ENCODE measurements at places on chromosomes 6 and 20. TPM values are rescaled to one million over a fixed set of nuclear protein-coding genes. Genes with fewer than 3 reads are reported as not detected.

Gene CFAP61
- polyA plus RNA-seq = 3.5 TPM

Gene SIRPB1
- polyA plus RNA-seq = 0.71 TPM

Gene TCP1
- 197 TPM for polyA plus RNA-seq

Gene RAET1G
- 0.54 TPM for polyA plus RNA-seq

Gene TCF19
- polyA plus RNA-seq = 10.0 TPM

Gene RRP36
- 43.6 TPM for polyA plus RNA-seq

Gene TSBP1
- polyA plus RNA-seq = not detected

Gene C20orf96
- 11.1 TPM for polyA plus RNA-seq

Gene GCLC
- polyA plus RNA-seq = 9.4 TPM

Gene SYTL3
- polyA plus RNA-seq = 10.5 TPM

Gene ATP6V1G2
- polyA plus RNA-seq = 4.2 TPM

- peak; percentile 69 for DNase-seq
These were observed 145.3 kb downstream of the AIG1 start for GRCh38 chr6:143205991-143206390.

DNA sequence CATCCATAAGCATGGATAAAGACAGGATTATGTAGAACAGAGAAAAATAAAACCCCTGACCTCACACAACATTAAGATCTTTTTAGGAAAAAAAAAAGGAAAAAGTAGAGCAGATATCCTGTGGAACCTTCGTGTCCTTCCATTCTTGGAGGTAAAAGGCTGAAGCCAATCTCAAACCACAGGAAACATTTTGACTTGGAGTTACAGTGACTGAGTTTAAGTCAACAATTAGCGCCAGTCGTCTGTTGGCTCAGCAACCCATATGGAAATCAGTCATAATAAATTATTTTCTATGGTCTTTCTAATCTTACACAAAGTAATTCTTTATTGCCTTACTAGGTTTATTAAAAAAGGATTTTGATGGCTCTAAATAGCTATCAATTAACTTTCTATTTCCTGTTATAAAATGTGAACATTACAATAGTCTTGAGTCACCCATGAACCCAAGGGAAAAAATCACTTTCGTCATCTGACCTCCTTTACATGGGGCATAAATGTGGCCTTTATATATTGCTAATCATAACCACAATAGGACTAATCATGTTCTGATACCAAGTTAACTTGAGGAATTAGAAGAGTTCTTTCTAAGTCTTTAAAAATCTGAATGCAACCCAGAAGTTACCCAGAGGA, 592.9 kb downstream of the TFAP2B start:
- DNase-seq = no peak

GRCh38 chr20:62760856-62761758, 35.2 kb upstream of the MRGBP start:
- DNase-seq = no peak

DNA sequence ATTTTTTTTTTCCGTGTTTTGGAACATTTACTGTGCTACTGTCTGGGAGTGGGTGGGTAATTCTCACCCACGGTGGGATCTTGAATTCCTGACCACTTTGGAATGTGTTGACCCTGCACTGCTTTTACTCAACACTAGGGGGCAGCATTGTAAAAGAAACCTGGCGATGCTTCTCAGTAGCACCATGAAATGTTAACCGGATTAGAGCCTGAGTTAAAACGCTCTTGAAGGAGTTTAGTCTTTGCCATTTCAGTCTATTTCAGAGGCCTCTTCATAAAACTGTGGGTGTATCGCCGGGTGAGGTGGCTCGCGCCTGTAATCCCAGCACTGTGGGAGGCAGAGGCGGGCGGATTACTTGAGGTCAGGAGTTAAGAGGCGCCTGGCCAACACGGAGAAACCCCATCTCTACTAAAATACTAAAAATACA, 114.4 kb upstream of the PRND start:
- DNase-seq = peak; percentile 59

GRCh38 chr6:33416386-33417127, 1.4 kb downstream of the CUTA start:
- DNase-seq = no peak

DNA sequence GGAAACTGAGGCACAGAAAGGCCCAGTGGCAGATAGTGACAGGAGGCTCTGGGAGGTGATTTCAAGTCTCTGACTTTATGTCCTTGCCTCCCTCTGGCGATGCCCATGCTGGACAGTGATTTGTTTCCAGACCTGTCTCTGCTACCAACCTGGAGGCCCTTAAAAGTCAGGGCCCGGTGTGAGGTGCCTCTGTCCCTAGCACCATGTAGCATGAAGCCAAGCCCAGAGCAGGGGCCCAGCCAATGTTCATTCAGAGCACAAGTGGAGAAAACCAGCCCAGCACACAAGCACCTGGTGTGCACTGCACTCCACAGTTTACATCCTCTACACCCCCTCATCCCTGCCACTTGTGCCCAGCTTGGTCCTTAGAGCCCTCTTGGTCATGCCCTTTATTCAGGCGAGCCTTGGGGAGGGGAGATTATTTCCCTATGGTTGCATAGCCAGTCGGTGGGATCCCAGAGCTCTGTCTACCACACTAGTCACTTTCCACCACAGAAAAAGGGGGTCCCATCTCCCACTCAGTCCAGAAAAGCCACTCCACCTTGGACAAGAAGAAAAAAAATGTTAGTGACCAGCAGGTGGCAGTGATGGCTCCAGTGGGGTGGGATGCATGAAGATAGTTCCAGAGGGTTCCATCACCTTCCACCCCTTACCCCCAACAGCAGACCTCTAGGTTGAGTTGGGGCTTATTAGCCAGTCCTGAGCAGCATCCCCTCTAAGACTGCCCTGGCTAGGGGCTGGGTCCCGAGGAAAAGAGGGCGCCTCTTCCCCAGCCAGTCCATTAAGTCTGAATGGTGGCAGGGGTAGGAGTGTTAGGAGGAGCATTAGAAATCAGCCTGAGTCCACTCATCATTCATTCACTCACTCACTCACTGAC, 30.9 kb downstream of the KIAA1755 start:
- DNase-seq = no peak

GRCh38 chr20:1280195-1281102, 14.4 kb downstream of the SNPH start:
- DNase-seq = no peak

DNA sequence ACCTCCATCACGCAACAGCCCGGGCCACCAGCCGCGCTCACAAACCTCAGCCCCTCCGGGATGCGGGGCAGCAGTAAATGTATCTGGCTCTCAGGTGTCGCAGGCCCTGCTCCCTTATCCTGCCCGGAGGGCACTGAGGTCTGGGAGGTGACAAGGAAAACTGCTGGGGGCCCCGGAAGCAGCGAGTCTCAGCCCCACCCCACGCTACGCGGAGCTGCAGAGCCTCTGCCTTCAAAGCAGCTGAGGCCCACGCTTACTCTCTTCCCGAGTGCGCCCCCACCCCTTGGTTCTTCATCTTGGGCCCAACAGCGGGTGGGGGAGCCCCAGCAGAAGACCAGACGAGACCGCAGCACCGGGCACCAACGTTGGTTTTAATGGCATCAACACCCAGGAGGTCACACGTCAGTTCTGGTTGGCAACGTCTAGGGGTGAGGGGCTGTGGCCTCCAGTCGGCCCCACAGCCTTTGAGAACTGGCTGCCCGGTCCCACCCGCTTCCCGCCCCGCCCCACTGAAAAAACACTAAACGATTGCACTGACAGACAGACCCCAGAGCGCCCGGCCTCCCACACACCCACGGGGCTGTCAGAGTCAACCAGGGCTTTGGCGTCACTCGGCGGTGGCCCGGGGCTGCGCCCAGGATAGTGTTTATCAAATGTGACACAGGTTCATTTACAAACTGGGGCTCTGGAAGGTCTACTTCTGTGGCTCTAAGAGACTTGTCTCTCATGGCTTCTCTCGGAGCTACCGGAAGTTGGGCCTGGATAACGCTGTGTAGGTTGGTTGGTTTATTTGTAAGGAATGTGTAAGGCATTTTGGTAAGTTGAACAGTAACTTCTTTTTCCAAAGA, 43.7 kb downstream of the DSTN start:
- DNase-seq = no peak

DNA sequence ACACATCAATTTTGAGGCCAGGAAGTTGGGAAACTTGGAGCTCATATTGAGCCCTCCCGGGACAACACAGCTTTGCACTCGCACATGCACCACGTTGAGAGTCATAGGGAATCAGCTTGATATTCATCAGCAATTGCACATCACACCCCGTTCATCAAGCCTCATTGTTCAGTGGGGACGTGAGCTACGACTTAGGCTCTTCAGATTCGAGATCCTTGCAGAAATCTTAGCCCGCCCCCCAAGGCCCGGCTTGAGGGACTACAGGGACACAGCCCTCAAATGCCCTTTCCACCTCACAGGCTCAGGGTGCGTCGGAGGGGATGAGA, 93.0 kb upstream of the MAFB start:
- DNase-seq = no peak

DNA sequence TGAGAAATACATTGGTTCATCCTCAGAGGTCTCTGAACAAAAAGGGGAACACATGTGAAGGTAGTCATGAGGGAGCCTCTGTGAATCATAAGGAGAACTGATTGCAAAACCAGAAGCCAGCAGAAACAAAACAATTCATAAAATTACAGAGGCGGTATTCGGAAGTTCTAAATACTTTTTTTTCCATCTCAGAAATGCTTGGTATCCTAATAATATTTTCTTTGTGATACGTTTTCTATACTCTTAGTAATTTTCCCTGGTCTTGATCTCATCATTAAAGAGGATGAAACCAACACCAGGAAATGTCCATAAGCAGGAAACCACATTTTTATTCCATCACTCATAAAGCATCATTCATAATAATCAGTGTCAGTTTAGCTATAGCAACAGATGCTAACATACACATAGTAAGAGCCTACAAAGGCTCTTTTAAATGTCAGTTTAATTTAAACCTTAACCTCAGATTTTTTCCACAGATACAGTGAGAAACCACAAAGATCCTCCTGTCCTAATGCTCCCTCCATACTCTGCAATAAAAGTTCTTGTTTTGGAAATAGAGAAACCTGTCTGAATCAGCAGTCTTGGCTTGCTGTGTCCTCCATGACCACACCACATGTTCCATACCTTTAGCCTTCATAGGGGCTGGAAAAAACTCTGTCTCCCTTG, 29.2 kb downstream of the SGK1 start:
- peak; percentile 59 for DNase-seq

DNA sequence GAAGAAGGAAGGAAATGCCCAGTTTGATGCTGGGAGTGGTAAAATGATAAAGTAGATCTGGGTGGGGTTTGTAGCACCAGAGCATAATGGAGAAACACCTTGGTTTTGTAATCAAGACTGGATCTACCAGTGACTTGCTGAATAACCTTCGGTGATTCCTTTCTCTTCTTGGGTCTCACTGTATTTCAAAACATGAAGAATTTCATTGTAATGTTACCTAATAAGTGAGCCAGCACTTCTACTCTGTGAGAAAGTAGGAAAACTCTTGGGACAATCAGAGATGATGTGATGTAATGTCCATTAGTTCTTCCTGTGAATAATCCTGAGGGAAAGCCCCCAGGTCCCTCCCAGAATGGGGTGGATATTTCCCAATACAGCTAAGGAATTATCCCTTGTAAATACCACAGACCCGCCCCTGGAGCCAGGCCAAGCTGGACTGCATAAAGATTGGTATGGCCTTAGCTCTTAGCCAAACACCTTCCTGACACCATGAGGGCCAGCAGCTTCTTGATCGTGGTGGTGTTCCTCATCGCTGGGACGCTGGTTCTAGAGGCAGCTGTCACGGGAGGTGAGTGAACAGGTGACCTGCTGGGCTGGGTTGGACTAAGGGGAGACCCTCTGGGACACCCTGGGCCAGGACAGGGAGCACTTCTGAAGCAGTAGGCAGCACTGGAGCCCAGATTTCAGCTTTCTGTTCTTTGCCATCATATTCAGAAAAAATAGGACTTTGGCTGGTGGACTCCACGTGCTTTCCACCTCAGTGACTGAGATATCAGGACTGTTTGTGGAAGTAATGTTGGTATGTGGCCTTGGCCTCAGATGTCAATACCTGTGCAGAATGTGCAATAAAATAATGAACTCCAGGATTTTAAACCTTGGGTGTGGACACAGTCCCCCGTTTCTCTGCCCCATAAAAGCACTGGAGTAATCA, at the start of gene PI3:
PI3 (plus strand) TSS at position 469 of the 931 bp plus-strand sequence; CDS start at position 490, 21 bp downstream.
- DNase-seq = no peak

GRCh38 chr20:13392391-13392790, 171.3 kb downstream of the ISM1 start:
- no peak for DNase-seq
